Breast epithelium (tissue), 4 donors: ENCODE measurements at places on chromosomes 16 and 17. TPM values are rescaled to one million over a fixed set of nuclear protein-coding genes. Genes with fewer than 3 reads are reported as not detected.

DNA sequence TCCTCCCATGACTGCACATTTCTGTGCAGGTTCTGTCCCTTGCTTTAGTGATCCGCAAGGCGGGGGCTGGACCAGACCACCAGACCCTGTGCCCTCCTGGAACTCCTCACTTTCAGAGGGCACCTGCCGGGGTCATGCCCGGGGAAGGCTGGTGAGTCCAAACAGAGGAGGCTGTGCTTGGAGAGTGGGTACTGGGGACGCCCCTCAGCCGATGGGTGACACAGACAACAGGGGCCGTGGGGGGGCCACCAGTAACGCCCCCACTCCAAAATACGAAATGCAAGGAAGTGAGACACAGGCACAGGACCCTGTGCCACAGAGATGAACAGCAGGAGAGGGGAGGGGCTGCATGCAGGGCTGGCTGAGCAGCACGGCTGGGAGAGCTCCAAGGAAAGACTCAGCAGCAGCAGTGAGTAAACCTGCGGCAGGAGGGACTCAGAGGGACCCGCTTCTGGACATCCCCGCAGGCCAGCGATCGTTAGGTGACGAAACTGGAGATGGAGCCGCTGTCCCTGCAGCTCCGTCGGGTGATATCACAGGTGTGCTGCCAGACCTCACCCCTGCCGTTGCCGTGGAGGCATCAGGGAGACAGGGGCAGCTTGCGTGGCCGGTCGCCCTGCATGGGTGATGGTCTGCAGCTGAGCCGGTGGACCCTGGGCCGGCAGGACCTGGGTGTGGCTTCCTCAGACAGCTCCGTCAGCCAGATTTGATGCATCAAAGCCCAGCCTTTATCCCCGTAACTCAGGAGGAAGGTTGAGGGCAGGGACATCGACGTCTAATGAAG lies 71.2 kb upstream of the GNG13 start:
- DNase-seq: no peak

GRCh38 chr17:55742272-55743102 lies 8.4 kb upstream of the PCTP start:
- no peak for DNase-seq

DNA sequence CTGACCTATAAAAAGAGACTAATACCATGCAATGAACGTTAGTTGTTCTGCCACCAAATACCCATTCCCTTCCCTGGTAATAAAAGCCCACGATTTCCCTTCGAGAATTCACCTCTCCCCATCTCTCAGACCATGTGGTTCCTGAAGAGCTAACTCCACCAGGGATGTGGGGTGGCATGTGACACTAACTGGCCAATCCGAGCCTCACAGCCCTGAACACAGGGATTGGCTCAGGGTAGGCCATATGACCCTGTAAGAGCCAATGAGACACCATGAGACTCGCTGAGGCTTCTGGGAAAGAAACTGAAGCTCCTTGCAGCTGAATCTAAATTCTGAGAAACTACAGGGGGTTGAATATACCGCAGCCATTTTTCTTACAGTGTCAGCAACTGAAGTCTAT lies 21.1 kb downstream of the HELZ start:
- no peak for DNase-seq

RHBDL3 gene
- 2.0 TPM for total RNA-seq
